ENCODE measurements at places on chromosomes 7 and 10. TPM values are rescaled to one million over a fixed set of nuclear protein-coding genes. Genes with fewer than 3 reads are reported as not detected.

DNA sequence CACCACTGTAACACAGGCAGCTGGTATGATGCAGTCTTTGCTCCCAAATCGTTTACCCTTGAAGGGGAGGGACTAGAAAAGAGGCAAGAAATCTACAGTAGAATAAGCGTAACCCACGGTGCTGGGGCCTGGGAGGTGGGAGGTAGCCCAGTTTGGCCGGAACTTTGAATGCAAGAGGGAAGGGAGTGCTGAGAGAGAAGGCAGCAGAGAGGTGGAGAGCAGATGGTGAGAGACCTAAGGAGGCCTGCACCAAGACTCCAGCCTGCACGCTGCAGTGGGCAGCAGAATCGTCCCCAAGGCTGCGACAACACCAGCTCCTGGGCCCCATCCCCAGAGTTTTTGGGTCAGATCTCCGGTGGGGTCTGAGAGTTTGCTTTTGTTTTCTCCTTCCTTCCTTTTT lies 547.5 kb downstream of the GALNT17 start:
- DNase-seq = no peak

- no peak for DNase-seq
These were observed 3.2 kb upstream of the NFKB2 start for GRCh38 chr10:102392306-102392705.

DNA sequence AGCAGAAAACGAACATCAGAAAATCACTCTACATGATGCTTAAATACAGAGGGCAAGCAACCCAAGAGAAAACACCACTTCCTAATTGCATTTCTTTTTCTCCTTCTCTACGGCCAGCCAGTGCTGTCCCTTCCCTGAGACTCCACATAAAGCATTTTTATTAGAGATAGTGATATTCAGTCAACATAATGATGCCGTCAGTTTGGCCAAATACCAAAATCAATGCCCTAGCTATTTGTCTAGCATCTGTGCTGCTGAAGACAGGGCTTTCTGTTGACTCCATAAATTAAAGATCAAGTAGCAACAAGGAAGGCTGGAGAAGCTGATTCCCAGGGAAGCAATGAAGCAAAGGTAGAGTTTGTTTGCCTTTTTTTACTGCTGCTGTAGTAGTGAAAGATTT lies 1024.9 kb downstream of the REEP3 start:
- no peak for DNase-seq

DNA sequence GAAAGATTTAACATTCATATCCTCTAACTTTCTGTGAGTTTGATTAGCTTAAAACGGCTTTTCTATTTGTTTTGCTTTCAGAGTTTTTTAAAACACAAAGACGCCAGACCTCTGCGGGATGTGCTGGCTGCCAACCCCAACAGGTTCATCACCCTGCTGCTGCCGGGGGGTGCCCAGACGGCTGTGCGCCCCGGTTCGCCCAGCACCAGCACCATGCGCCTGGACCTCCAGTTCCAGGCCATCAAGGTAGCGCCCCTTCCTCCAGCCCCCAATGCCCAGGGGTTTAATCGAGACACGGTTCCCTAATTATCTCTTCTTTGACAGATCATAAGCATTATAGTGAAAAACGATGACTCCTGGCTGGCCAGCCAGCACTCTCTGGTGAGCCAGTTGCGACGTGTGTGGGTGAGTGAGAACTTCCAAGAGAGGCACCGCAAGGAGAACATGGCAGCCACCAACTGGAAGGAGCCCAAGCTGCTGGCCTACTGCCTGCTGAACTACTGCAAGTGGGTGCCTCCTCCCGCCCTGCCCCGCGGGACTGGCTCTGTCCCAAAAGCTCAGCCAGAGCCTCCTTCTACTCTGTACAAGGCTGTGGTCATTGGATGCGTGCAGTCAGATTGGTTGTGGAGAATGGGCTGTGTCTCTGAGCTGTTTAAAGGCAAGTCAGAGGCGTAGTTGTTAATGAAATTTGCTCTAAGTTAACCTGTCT lies 71.2 kb downstream of the TRRAP start:
- DNase-seq = no peak

DNA sequence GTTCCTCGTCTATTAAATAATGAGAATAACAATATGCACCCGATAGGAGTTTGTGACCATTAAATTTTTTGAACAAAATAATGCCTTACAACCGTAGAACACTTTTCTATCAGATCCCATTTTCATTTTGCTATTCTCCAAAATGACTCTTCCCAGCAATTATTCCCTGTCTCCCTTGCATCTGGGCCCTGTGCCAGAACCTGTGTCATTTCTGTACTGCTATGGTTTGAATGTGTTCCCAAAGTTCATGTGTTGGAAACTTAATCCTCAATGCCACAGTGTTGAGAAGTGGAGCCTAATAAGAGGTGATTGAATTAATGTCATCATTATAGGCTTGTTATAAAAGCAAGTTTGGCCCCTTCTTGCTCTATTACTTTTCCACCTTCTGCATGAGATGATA lies 33.2 kb upstream of the SMNDC1 start:
- DNase-seq = no peak

DNA sequence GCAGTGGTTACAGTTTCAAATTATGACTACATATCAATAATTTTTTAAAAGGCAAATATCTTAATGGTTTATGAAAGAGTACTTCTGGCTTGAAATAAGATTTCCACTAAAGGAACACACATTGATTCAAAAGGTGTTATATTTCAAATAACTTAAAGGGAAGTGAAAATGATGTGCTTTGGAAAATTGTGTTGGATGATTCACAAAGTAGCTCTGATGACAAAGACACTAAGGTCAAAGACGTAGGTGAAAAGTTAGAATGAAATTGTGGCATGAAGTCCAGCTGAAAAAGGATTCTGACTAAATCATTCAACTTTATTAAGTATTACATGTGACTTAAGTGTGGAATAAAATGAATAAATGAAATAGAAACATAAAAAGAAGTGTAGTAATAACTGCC lies 20.8 kb upstream of the OR2A5 start:
- DNase-seq = no peak

- DNase-seq = no peak
These were observed at the start of gene CLDN4 for GRCh38 chr7:73830681-73831583. TSS of gene CLDN4 (plus strand) at chr7:73830996. CDS start at chr7:73831202, 206 bp downstream.

GRCh38 chr7:112566442-112567324 lies 85.9 kb downstream of the LSMEM1 start:
- DNase-seq = no peak

DNA sequence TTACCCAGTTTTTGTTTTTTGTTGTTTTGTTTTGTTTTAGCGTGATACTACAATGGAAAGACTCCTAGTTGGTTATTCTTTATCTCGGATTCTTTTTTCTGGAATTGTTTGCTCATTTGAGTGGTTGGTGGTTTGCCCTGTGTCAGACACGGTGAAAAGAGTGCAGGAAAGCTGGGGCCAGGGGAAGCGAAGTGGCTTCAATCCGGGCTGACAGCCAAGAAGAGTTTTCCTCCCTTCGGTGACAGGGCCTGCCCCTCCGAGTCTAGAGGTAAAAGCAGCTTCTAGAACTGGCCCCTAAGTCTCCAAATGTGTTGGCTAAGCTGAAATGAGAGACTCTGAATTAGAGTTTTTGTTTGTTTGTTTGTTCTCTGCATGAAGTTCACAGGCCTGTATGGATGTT lies 5.7 kb upstream of the AP5Z1 start:
- DNase-seq = no peak

DNA sequence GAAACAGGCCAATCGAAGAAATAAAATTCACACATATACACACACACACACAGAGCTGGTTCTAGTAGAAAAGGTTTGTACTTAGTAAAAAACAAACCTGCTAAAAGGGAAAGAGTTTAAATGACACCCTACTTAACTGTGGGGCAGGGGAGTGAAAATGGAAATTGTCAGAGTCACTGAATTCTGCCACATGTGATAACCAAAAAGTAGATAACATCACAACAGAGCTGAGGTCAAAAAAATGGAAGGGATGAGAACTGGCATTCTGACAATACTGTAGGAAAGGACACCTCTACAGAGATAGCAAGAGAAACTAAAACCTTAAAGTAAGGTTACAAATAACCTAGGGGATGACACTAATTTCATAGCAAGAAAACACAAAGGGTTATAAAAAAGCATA lies 74.6 kb downstream of the CACUL1 start:
- no peak for DNase-seq

DNA sequence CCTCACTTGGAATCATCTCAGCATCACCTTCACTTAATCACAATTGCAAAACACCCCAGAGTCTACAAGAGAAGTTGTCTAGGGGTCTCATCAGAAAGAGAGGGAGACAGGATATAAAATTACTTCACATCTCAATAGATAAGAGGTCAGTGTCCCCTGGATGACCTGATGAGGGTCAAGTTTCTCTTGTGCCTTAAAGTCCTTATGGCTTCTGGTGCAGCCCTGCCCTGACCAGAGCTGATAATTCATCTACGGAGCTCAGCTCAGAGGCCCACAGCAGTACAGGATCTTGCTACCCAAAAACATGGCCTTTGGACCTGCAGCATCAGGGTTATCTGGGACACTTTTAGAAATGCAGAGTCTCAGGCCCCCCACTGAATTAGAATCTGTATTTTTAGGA lies 111.1 kb upstream of the GLI3 start:
- DNase-seq = no peak

DNA sequence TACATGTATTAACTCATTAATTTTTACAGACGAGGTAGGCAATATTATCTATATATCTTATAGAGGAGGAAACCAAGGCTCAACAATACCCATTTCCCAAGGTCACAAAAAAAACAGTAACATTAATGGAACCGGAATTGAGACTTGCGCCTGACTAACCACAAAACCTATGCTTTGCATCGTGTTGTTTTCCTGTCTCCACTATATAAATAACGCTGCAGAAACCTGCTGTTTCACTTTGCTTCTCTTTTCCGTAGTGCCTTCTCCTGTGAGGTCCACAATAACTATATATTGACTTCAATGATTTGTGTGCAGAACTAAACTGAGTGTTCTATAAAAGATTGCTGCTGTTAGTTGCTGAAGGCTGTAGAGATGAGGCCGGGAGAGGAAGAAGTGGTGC lies 97.7 kb upstream of the RPA3 start:
- no peak for DNase-seq

- no peak for DNase-seq
These were observed 466.8 kb upstream of the FOXK1 start for GRCh38 chr7:4215176-4215720.

GRCh38 chr10:128579280-128579865 lies 453.1 kb upstream of the MKI67 start:
- no peak for DNase-seq

- no peak for DNase-seq
These were observed 116.6 kb downstream of the DOCK4 start for GRCh38 chr7:112089551-112089950.

- DNase-seq = no peak
These were observed 11.3 kb downstream of the FAM221A start for GRCh38 chr7:23691320-23691719.

- DNase-seq = no peak
These were observed 61.4 kb upstream of the NFKB2 start for GRCh38 chr10:102334101-102334500.

DNA sequence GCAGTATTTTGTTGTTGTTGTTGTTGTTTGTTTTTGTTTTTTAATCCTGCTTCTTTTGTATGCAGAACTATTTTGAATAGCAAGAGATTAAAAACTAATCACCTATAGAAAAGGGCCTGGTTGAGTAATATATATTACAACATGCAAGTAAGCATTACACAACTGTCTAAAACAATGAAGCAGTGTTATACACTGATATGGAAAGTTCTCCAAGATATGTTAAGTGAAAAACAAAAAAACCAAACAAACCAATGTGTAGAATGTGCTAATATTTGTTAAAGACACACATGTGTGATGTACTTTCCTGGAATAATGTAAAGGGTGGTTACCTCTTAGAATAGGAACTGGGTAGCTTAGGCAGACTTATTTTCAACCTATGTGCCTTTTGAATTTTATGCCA lies 117.4 kb downstream of the ZNF365 start:
- DNase-seq = no peak

GRCh38 chr7:73739387-73739767 lies 775 bp upstream of the ABHD11 start:
- no peak for DNase-seq

- no peak for DNase-seq
These were observed 398.5 kb downstream of the PCDH15 start for GRCh38 chr10:54402576-54402975.

PRKAR2B gene
- polyA plus RNA-seq = 1.6 TPM

MUC3A gene
- 2.9 TPM for polyA plus RNA-seq

GARIN1A gene
- polyA plus RNA-seq = 0.19 TPM

OR6B1 gene
- polyA plus RNA-seq = not detected

HABP2 gene
- 259 TPM for polyA plus RNA-seq

PRR15 gene
- polyA plus RNA-seq = 0.02 TPM

CCL24 gene
- 1.6 TPM for polyA plus RNA-seq

ARHGAP19 gene
- polyA plus RNA-seq = 1.6 TPM

ABCB1 gene
- 21.4 TPM for polyA plus RNA-seq

ATRNL1 gene
- polyA plus RNA-seq = 0.40 TPM

LRRC18 gene
- not detected for polyA plus RNA-seq

CCDC136 gene
- polyA plus RNA-seq = 0.22 TPM

WASL gene
- polyA plus RNA-seq = 12.9 TPM
